Activated CD8-positive, alpha-beta T cell treated with anti-CD3 and anti-CD28 coated beads, Interleukin-2, amount 10 ng/mL, durations not matched to agents 7 days and 5 days (primary cell): ENCODE measurements at places on chromosomes 7 and 10. TPM values are rescaled to one million over a fixed set of nuclear protein-coding genes. Genes with fewer than 3 reads are reported as not detected.

DNA sequence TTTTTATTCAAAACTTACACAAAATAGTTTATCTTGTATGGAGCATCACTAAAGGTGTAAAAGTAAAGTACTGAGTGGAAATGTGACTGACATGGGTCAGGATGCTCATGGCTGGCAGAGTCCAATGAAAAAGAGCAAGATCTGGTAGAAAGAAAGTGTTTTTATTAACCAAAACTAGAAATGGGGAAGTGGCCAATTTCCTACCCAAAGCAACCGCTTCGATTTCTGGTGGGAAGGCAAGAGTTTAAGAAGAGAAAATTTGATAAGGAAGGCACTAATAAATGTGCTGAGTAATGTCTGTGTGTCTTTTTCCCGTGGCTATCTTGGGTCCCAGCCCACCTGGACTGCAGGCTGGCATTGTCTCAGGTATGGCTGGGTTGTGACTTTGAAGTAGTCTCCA, 277.7 kb downstream of the ANKRD7 start:
- no peak for DNase-seq

Gene ASAH2B
- 3.3 TPM for total RNA-seq

DNA sequence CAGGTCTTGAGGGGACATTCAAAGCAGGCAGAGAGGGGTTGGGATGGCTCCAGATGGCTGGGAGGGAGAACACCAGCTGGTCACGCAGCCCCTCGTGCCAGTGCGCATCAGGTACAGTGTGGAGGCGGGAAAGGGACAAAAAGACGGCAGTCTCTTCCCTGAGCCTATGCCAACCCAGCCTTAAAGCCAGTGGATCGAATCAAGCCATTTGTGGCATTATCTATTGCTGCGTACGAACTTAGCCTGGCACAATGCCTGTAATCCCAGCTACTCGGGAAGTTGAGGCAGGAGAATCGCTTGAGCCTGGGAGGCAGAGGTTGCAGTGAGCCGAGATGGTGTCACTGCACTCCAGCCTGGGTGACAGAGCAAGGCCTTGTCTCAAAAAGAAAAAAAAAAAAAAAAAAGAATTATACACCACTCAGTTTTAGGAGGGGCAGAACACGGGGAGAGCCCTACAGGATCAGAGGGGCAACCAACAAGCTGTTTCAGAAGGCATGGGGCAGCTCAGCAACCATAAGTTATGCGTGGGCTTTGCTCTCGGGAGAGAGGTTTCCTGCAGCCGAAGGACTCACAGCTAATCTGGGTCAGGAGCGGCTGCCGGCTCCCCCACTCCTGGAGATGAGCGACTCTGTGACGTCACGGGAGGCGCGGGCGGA, 356 bp upstream of the NDUFB2 start:
- DNase-seq = peak; percentile 96

DNA sequence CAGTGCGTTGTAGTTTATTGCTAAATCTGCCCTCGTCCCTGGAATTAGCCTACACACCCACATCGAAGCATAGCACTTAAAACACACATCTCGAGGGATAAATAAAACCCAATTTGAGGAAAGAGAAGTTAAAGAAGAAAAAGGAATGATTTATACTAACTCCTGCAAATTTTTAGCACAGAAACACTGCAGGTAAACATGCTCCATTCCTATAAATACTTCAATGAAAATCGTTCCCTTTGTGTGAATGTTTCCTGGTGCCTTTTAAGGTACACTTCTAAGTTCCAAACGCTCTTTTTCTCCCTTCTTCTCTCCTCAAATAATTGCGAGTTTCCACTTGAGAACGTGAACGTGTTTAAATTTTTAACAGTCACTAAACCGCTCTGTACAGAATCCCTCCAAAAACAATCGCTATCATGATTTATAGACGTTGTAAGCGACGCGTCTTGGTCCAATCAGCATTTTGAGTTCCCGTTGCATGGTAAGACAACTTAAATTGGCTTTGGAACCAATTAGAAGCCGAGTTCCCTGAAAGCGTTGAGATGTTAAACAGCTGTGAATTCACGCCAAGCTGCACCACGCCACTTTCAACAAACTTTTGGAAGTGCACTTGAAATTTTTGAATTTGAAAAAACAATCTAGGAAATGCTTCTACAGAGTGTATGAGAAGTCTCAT, 12.5 kb upstream of the EBLN1 start:
- DNase-seq = peak; percentile 62

DNA sequence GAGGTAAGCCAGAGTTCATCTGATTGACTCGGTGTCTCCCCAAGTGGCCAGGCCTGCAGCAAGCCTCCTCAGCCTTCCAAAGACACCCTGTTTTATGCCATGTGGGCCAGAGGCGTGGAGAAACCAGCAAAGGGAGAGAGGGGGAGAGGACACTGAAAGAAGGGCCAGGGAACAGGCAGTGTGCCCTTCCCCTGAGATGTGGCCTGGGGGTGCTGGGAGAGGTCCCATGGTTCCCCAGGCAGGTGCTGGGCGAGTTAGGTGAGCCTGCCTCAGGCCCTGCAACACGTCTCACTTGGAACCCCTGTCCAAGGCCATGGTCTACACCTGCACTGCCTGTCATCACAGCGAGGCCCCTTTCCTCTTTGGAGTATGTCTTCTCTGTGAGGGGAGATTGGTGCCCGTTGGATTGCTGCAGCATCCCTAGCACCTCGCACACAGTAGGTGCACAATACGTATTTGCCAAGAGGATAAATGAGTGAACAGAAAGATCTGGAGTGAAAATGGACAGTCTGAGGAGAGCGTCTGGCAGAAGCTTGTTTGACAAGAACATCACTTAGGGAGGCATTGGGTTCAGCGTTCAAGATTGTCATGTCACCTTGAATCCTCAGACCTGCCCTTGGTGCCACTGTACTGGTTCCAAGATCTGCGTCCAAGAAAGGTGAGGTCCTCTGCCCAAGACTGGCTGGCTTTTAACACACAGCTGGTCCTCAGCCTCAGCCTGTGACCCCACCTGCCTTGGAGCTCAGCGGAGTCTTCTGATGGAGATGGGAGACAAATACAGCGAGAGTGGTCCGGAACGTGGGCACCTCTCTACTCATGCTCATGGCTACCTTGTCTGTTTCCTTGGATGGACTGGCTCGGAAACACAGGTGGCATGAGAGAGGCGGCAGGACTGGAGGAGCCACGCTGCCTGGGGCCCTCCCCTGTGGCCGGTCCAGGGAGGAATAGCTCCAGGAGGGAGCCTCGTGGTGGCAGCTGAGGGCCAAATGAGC, 39.8 kb upstream of the NUB1 start:
- DNase-seq = no peak

Gene UPK3BL2
- total RNA-seq = 27.1 TPM

- DNase-seq = peak; percentile 85
Measured at GRCh38 chr10:8060010-8060703, 5.7 kb downstream of the GATA3 start.

DNA sequence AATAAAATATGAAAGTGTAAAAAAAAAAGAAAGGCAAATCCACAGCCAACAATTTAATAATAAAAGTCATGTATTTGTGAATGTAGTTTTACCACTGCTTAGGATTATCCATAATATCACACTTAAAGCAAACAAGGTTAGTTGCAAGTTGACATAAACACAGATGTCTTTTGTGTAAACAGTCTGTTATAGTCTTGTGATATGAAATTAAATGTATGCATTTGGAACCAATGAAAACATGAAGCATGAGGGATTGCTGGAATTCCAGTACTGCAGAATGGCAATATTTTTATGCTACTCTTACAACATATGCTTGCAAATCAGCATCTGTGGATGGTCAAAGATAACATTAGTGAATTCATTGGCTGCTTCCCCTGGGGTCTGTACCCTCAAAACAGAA, 148.1 kb downstream of the DNAJB9 start:
- DNase-seq = no peak

Gene DHTKD1
- 16.4 TPM for total RNA-seq

- peak; percentile 61 for DNase-seq
Measured at GRCh38 chr10:102230861-102231356, 4.8 kb downstream of the ELOVL3 start.

DNA sequence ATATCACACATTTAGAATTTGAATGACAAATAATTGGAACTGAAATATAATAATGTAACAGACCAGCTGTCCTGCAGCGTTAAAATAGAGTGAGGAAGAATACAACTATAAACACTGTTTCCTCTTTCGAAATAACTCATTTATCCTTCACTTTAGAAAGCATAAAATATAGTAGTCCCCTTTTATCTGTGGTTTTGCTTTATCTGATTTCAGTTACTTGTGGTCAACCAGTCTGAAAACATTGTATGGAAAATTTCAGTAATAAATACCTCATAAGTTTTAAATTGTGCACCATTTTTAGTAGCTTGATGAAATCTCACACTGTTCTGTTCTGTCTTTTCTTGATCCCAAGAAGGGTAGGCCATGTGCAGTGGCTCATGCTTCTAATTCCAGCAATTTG, 31.7 kb downstream of the POLR1F start:
- DNase-seq = no peak

- no peak for DNase-seq
Measured at GRCh38 chr7:39973801-39974200, 23.7 kb downstream of the CDK13 start.

DNA sequence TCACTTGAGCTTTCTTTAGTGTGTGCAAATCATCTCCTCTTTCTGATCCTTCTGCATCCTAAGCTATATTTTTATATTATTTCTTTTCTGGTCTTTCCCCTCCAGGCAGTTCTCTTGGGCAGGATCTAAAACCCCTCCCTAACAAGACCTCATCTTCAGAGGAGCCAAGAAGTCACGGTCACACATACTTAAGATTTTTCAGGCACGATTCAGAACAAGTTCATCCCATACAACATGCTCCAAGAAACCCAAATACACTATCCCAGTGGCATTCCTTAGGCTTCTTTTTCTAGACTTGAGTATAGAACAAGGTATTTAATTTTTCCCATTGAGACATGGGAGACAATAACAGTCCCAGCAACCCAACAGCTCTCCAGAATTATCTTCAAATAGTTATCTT, 1251.5 kb downstream of the DNAJB9 start:
- no peak for DNase-seq

- no peak for DNase-seq
Measured at GRCh38 chr10:4698075-4698474, 127.9 kb upstream of the AKR1E2 start.

DNA sequence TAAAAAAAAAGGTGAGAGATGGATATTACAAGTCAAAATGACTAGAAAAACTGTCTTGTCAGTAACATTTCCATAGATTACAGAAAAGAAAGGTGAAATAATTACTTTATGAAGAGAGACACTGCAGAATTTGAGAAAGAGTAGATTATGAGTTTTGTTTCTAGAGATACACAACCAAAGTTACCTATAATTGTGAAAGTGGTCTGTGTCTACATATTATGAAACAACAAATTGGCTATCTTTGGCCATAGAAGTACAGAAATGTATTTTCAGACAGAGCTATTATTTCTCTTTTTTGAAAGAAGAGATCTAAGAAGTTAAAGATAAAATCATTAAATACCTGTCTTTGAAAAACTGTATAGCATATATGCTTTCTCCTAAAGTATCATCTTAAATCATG, 30.1 kb downstream of the KCND2 start:
- DNase-seq = no peak

Gene ABCB1
- total RNA-seq = 4.8 TPM

Gene FOXI2
- not detected for total RNA-seq

DNA sequence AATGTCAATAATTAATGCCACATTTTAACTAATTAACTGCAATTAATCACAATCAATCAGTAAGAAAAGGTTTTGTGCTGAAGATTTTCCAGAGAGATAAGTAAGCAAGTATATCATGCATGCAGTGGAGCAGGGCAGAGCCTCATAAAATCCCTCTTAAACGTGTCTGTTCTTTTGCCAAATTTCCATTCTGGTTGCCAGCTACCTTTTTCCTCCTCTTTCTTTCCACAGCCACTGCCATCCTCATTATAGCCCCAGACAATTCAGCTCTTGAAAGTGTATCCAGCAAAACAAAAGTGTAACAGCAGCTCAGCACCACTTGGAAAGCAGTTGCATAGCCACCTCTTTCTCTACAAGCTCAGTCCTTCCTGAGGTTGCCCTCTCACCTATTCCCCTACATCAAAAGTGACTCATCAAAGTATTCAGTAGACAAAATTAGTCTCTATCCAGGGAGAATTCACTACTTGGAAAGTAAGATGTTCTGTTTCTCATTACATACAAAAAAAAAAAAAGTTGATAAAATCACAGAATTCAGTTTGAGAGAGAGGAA, 26.9 kb upstream of the EPHB6 start:
- DNase-seq = no peak

DNA sequence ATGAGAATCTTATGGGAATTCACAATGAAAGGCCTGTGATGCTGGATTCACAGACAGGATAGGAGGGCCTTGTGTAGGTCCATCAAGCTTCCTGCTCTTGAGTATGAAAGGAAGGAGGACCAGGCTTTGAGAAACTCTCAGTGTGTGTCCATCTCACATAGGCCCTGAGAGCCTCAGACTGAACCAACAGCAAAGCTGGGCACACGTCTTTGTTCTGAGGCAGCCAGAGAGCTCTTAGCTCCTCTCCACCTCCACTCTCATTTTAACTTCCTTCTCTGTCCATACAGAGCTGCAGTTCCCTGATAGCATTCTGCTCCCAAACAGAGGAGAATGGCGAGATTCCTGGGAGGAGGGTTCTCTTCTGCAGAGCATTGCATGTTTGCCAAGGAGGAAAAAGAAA, 515.6 kb downstream of the CALN1 start:
- no peak for DNase-seq

- no peak for DNase-seq
Measured at GRCh38 chr10:986137-986825, 2.0 kb upstream of the GTPBP4 start.

DNA sequence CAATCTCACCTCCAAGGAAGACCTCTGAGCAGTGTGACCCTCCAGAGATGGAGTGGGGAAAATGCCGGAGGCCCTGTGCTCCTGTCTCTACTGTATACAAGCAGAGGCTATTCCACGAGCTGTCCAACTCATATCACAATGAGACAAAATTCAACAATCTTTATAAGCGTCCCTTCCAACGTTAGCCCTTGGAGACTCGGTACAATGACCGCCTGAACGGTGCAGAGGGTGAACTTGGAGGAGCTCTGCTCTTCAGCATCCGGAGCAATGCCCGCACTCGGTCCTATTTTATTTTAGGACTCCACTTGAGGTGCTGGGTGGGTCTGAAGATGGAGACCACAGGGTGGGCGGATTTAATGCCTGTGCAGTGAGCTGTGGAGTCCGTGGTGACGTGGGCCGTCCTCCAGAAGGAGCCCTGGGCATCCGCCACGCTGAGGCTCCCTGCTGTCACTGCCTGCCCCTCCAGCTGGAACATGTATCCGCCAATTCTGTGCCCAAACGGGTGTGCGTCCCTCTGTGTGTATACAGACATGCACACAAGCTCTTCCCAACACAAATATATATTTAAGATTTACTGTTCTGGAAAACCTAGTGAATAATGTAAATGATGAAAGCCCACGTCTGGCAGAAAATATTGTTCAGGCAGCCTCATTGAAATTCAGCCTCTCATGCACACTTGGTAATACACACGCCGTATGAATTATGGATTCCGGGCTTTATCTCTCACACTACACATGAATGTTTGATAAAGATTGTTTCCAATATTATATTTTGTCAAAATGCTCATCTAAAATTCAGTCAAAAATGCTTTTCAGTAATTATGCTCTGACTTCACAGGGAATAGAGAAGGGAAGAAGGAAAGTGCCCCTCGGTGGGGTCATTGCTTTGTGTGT, 239.9 kb upstream of the ZMIZ1 start:
- no peak for DNase-seq
